ENCODE measurements at places on chromosomes 7 and 10. TPM values are rescaled to one million over a fixed set of nuclear protein-coding genes. Genes with fewer than 3 reads are reported as not detected.

TAS2R3 gene
- 3.1 TPM for total RNA-seq

EBF3 gene
- not detected for total RNA-seq

EXOC6 gene
- total RNA-seq, result 10.4 TPM

GRCh38 chr7:8433477-8434289 lies at the start of gene NXPH1:
Gene NXPH1, plus strand, starts transcription at chr7:8433609.
- H3K27ac ChIP-seq, result peak within 1 kb of the TSS; percentile 49
- H3K4me1 ChIP-seq, result peaks cover 9% of the 10 kb centered on the region
- H3K27me3 ChIP-seq, result peaks cover 71% of the 10 kb centered on the region
- H3K36me3 ChIP-seq, result peaks cover 8% of the 10 kb centered on the region
- H3K4me3 ChIP-seq, result peak within 1 kb of the TSS; percentile 14
- peak; percentile 55 for DNase-seq

SLC13A1 gene
- not detected for total RNA-seq

RALA gene
- total RNA-seq, result 31.9 TPM

HOXA13 gene
- total RNA-seq, result not detected

SPDYE11 gene
- not detected for total RNA-seq

DNA sequence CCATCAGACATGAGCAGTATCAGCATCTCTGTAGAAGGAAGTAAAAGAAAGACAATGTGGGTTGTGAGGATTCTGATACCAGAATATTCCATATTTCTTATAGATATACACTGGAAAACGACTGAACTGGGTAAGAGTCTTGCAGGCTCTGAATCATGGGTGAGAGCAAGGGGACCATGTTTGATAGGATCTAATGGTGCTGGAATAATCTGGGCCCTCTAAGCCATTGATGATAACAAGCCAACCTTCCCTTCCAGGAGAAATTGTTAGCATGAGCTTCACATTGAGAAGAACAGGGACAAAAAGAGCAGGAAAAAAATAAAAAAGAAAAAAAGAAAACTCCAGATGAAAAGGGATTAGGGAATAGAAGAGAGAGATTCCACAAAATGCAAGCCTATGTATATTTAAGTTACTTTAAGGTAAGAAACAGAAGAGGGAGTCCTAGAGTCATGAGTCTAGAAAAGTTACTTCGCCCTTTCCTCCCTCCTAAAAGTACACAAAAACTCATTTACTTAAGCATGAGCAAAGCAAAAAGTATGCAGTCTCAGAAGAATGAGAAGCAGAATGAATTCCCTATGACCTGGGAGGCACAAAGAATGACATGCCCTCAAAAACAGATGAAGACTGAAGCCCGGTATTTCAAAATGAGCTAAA lies 181.9 kb downstream of the TMEM26 start:
- peaks cover 11% of the 10 kb centered on the region for H3K27me3 ChIP-seq
- no peak for DNase-seq
- H3K27ac ChIP-seq, result no peak overlapping the region
- H3K36me3 ChIP-seq, result no peaks in the 10 kb centered on the region
- H3K4me1 ChIP-seq, result no peaks in the 10 kb centered on the region
- no peak overlapping the region for H3K4me3 ChIP-seq

DNA sequence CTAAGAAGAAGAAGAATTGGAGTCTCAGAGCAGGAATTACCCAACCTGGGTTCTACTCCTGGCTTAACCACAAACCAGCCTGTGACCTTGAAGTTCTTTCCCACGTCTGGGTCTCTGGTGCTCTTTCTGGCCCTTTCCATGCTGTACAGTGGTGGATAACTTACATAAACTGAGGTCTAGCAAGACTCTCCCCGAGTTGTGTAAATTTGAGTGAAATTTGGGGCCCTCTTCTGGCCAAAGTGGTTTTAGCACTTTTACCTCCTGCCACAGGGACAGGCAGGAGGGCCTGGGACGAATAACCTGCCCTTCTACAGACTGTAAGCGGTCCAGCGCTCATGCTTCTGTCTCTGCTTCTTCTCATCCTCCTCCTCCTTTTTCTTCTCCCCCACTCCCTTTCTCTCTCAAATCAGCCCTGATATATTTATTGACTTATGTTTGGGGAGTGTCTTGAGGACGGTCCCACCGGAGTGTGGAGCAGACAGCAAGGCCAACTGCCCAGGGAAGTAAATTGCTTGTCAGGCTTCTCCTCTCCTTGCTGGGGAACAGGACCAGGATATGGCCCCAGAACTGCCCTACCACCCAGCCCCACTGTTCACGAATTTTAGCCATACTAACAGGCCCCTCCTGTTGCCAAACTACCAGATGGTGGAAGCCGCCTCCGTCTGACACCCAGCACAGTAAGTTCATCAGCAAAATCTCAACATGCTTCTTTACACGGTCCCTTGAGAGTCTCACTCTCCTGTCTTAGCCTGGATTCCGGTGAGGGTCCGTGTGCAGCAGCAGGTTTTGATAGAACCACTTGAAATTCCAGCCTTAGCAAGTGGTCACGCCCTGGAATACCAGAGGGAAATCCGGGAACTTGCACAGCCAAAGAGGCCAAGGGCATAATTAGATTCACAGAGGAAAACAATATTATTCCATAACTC lies 4.0 kb upstream of the SH3PXD2A start:
- no peak overlapping the region for H3K27ac ChIP-seq
- peaks cover 5% of the 10 kb centered on the region for H3K36me3 ChIP-seq
- H3K4me3 ChIP-seq, result no peak overlapping the region

- H3K36me3 ChIP-seq, result no peaks in the 10 kb centered on the region
- H3K27me3 ChIP-seq, result peaks cover 71% of the 10 kb centered on the region
- no peak for DNase-seq
- peaks cover 5% of the 10 kb centered on the region for H3K4me1 ChIP-seq
These were observed 76.7 kb upstream of the EN2 start for GRCh38 chr7:155380976-155381851.

GRCh38 chr10:49654036-49654693 lies 25.3 kb upstream of the C10orf53 start:
- H3K27ac ChIP-seq, result no peak overlapping the region
- peaks cover 8% of the 10 kb centered on the region for H3K27me3 ChIP-seq
- H3K36me3 ChIP-seq, result no peaks in the 10 kb centered on the region

DNA sequence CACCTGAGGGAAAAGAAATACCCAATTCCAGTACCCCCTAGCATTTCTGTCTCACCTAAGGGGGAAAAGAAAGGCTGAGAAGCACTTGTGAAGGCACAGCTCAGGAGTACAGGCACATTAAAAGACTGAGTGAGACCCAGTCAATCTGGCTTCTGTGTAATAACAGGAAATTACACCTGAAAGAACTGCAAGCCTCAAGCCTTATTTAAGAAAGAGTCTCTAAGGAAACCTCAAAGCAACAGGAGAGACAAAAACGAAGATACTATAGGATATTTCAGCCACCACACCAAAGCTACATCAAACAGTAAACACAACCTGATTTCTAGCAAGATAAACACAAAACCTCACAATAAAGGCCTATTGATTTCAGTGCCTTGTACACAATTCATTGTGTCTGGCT lies 69.6 kb upstream of the CDK1 start:
- H3K4me1 ChIP-seq, result peaks cover 3% of the 10 kb centered on the region
- no peak overlapping the region for H3K27ac ChIP-seq
- DNase-seq, result no peak
- peaks cover 16% of the 10 kb centered on the region for H3K27me3 ChIP-seq
- no peaks in the 10 kb centered on the region for H3K36me3 ChIP-seq
- H3K4me3 ChIP-seq, result no peak overlapping the region

DNA sequence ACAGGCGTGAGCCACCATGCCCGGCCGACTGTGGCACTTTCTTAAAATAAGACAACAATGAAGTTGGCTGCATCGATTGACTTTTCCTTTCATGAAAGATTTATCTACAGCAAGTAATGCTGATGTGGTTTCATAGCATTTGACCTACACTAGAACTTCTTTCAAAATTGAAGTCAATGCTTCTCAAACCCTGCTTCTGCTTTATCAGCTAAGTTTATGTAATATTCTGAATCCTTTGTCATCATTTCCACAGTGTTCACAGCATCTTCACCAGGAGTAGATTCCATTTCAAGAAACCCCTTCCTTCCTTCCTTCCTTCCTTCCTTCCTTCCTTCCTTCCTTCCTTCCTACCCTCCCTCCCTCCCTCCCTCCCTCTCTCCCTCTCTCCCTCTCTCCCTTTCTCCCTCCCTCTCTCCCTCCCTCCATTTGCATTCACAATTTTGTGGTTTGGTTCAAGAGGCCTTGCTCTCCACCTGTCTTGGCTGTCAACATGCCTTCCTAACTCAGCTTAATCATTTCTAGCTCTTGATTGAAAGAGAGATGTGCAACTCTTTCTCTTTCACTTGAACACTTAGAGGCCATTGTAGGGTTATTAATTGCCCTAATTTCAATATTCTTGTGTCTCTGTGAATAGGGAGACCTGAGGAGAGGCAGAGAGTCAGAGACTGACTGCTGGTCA lies 52.1 kb downstream of the HDAC9 start:
- H3K36me3 ChIP-seq, result no peaks in the 10 kb centered on the region
- no peaks in the 10 kb centered on the region for H3K27me3 ChIP-seq
- H3K4me1 ChIP-seq, result no peaks in the 10 kb centered on the region
- H3K27ac ChIP-seq, result no peak overlapping the region
- DNase-seq, result no peak

GRCh38 chr7:96401200-96401599 lies 79.3 kb upstream of the SLC25A13 start:
- H3K27ac ChIP-seq, result no peak overlapping the region
- no peaks in the 10 kb centered on the region for H3K4me1 ChIP-seq
- H3K27me3 ChIP-seq, result peaks cover 18% of the 10 kb centered on the region
- no peak overlapping the region for H3K4me3 ChIP-seq
- DNase-seq, result no peak

DNA sequence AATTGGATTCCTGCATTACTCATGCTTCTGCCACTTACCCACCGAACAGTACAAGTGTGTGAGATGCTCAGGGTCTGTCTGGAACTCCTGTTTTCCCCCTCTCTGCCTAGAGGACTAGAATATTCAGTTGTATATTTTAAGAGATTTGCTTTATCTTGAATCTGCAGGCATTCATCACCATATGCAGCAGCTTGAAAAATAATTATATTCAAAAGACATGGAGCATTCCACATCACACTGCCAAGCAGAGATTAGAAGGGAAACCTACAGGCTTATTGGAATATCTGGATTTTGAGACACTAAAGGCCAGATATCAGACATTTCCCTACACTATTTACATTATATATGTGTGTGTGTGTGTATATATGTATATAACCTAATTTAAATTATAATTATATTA lies 382.8 kb upstream of the POM121L12 start:
- H3K4me1 ChIP-seq, result no peaks in the 10 kb centered on the region
- no peaks in the 10 kb centered on the region for H3K27me3 ChIP-seq
- no peak overlapping the region for H3K27ac ChIP-seq
- no peak overlapping the region for H3K4me3 ChIP-seq
- H3K36me3 ChIP-seq, result no peaks in the 10 kb centered on the region

HOXA10 gene
- total RNA-seq, result not detected

POP7 gene
- 29.6 TPM for total RNA-seq

STEAP1 gene
- not detected for total RNA-seq

PDE1C gene
- total RNA-seq, result not detected

- no peaks in the 10 kb centered on the region for H3K36me3 ChIP-seq
- no peak overlapping the region for H3K27ac ChIP-seq
- no peak for DNase-seq
- no peak overlapping the region for H3K4me3 ChIP-seq
- peaks cover 2% of the 10 kb centered on the region for H3K4me1 ChIP-seq
These were observed 243.0 kb downstream of the WDR37 start for GRCh38 chr10:1299041-1299726.

DNA sequence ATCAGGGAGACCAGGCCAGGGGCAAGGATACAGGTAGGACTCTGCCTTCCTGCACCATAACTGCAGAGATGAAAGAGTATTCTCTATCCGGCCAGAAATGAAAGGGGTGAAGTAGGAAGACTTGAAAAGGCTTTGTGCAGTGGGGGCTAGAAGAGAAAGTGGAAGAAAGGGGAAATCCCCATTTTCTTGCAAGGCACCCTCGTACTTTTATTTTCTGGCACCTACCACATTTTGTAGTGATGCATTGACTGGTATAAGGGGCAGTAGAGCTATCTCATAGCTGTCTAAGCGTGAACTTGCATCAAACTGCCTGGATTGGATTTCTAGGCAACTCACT lies 752 bp upstream of the CAMK2G start:
- peak overlapping the region; percentile 79 for H3K27ac ChIP-seq
- no peaks in the 10 kb centered on the region for H3K27me3 ChIP-seq
- peaks cover 18% of the 10 kb centered on the region for H3K36me3 ChIP-seq

- no peak overlapping the region for H3K27ac ChIP-seq
- no peak for DNase-seq
- H3K4me3 ChIP-seq, result no peak overlapping the region
These were observed 7.3 kb downstream of the MAFK start for GRCh38 chr7:1537535-1538412.

GRCh38 chr7:139044813-139045794 lies 9.3 kb upstream of the ZC3HAV1L start:
- peaks cover 56% of the 10 kb centered on the region for H3K4me1 ChIP-seq
- H3K27me3 ChIP-seq, result no peaks in the 10 kb centered on the region
- DNase-seq, result no peak

EIF3A gene
- 105 TPM for total RNA-seq

DNA sequence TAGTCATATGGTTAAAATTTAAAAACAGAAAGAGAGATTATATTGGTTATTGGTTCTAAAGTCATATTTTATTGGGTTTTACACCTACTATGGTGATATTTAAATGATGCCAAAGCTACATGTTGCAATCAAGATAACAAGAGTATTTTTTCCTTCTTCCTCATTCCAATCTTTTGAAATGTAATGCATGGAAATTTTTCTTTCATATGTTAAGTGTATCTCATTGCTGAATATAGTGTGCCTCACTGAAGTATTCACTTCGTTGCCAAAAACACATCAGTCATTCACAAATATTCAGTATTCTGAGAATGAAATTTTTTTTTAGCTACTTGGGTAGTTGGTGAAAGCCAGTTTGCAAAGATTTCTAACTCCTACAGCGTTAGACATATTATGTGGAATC lies 19.5 kb downstream of the HDAC9 start:
- no peaks in the 10 kb centered on the region for H3K27me3 ChIP-seq
- H3K36me3 ChIP-seq, result no peaks in the 10 kb centered on the region
- no peak for DNase-seq
- no peak overlapping the region for H3K4me3 ChIP-seq

DNA sequence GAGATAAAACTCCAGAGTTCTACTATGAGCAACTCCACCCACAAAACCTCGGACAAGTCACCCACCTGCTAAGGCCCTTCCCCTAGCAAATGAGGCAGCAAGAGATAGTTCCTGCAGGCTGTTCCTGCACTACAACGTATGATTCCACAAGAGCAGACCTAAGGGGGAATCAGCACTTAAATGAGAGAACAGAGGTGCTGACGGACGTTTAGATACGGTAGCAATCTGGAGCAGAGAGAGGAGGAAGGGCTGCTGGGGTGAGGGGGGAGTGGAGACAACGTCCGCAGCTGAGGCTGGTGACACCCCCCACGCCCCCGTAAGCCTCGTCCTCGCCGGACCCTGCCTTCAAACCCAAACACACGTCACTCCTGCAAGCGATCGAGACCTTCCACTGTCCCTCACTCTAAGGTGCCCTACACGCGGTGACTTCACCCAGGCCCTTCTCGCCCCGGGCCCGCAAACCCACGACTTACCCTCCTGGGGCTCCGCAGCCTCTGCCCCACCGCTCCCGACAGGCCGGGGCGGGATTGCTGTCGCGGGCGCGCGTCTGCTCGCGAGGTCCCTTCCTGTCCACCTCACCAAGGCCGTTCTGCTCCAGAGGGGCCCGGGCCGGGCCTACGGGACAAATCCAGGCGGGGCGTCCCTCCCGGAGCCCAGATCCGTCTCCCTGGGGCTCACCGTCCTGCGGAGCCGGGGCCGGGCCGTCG lies 635 bp downstream of the ZNF12 start:
- H3K27me3 ChIP-seq, result no peaks in the 10 kb centered on the region
- peaks cover 31% of the 10 kb centered on the region for H3K4me1 ChIP-seq
- peak overlapping the region; percentile 87 for H3K27ac ChIP-seq
- peak overlapping the region; percentile 90 for H3K4me3 ChIP-seq
- peaks cover 35% of the 10 kb centered on the region for H3K36me3 ChIP-seq
